ENCODE measurements at places on chromosomes 13 and 19.

- DNase-seq: no peak
Observed at GRCh38 chr13:29458419-29458818, 137.1 kb downstream of the SLC7A1 start.

DNA sequence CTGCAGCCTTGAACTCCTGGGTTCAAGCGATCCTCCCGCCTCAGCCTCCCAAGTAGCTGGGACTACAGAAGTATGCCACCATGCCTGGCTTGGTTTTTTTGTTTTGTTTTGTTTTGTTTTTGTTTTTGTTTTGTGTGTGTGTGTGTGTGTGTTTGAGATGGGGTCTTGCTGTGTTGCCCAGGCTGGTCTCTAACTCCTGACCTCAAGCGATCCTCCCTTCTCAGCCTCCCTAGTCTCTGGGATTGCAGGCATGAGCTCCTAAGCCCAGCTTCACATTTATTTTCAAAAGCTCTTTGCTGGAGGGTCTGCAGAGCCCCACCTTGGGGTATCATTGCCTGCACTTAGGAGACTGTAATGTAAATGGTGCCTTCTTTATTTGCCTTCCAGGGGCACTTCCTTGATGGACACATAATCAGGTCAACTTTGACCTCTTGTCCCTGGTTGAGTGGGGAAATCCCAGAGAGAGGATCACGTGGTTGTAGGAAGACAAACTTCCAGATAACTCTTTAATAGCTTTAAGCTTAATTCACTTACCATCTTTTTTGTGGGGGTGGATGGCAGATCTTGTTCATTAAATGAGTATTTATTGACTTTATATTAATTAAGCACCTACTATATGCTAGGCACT is 72.9 kb upstream of the NPAS1 start:
- DNase-seq: no peak

DNA sequence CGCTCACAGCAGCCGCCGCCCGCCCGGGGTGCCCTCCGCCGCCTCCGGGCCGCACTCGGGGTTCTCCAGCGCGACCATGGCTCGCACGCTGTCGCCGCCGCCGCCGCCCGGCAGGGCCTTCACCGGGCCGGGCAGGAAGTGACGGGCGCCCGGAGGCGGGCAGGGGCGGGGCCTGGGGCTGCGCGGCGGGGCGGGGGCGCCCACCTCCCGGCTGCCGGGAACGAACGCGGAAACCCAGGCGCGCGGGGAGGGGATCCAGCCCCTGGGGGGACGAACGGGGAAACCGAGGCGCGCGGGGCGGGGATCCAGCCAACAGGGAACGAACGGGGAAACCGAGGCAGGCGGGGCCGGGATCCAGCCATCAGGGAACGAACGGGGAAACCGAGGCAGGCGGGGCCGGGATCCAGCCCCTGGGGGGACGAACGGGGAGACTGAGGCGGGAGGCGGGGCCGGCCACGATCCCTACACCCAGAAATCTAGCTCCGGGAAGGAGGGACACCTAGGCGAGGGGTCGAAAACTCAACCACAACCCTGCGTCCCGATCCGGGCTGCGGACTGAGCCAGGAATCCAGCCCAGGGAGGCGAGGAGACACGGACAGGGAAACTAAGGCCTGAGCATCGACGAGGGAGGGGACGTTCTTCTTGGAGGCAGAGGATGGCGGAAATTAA is at the start of gene R3HDM4:
Gene R3HDM4 (minus strand): TSS at position 140 of the 669 bp plus-strand sequence. CDS start 62 bp downstream, at position 78.
- DNase-seq: peak; percentile 71

GRCh38 chr13:76882431-76882830 is 3.8 kb downstream of the KCTD12 start:
- DNase-seq: no peak

DNA sequence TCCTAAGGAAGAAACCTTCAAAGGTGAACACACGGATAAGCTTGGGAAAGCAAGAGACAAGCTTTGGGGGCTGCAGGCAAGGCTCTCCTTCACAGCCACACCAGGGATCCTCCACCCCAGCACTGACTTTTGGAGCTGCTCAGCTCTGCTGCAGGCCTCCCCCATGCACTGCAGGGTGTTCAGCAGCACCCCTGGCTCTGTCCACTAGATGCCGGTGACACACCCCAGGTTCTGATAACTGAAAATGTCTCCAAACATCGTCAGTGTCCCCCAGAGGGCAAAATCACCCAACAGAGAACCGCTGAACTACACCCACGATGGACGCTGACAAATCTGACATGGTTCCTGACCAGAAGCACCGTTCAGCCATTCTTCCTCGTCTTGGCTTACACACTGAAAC is 90.5 kb downstream of the STK24 start:
- DNase-seq: no peak

GRCh38 chr19:58277197-58277596 is 1.6 kb upstream of the ZNF8 start:
- DNase-seq: no peak

GRCh38 chr19:32307591-32307990 is 37.8 kb upstream of the ZNF507 start:
- DNase-seq: no peak

- no peak for DNase-seq
Observed at GRCh38 chr19:8074501-8074900, 21.9 kb downstream of the CCL25 start.

DNA sequence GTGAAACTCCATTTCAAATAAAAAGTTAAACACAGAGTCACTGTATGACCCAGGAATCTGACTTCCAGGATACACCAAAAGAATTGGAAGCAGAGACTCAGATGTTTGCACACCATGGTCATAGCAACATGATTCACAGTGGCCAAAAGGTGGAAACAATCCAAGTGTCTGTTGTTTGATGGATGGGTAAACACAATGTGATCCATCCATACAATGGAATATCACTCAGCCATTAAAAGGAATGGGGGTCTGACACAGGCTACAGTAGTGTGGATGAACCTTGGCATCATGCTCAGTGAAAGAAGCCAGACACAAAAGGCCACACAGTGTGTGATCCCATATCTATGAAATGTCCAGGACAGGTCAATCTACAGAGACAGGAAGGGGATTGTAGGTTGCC is 174.3 kb downstream of the PTPRS start:
- no peak for DNase-seq

Data from stimulated activated CD8-positive, alpha-beta memory T cell treated with anti-CD3 and anti-CD28 coated beads, Interleukin-7, amount 100 ng/mL, for 24 hours (primary cell).